Large intestine (tissue), 12 donors: ENCODE measurements at places on chromosomes 7 and 10. TPM values are rescaled to one million over a fixed set of nuclear protein-coding genes. Genes with fewer than 3 reads are reported as not detected.

DNA sequence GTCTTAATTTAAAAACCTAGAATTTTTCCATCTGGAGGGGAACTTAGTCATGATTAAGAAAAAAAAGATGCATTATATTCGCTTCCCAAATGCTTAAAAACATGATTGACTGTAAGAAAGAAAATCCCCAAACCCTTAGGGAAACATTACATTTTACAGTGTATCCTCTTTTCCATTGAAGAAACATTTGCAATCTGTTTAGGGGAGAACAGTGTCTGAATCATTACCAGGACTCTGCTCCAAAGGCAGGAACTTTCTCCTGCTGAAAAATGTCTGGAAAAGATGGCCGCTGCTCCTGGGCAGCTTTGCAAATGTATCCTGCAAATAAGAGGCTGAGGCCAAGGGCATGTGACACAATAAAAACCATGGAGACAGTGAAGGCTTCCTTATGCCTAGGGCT lies 173.7 kb downstream of the BUB3 start:
- no peak for DNase-seq

- no peak for DNase-seq
These were observed 149.3 kb downstream of the NXPH1 start for GRCh38 chr7:8582728-8583127.

The SLC18A3 gene
- polyA plus RNA-seq: 3.5 TPM

The PAX4 gene
- 2.8 TPM for polyA plus RNA-seq

GRCh38 chr10:32333849-32334248 lies 13.1 kb downstream of the EPC1 start:
- DNase-seq: no peak

DNA sequence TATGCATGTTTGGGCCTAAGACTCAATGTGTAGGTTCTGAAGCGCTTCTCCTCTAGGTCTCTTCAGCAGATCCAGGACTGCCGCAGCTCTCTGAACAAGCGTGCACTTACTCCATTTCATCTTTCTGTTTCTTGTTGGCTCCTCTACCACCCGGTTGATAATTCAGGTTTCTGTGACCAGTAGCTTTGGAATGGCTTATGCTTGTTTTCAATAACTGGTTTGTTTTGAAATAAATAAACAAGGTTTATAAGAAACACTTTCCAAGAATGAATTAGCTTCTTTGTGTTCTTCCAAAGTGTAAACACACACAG lies 1.5 kb downstream of the MDFIC start:
- DNase-seq: no peak

The SCIN gene
- 4.3 TPM for polyA plus RNA-seq

The GPR85 gene
- polyA plus RNA-seq: 3.1 TPM

The IFRD1 gene
- 51.0 TPM for polyA plus RNA-seq

DNA sequence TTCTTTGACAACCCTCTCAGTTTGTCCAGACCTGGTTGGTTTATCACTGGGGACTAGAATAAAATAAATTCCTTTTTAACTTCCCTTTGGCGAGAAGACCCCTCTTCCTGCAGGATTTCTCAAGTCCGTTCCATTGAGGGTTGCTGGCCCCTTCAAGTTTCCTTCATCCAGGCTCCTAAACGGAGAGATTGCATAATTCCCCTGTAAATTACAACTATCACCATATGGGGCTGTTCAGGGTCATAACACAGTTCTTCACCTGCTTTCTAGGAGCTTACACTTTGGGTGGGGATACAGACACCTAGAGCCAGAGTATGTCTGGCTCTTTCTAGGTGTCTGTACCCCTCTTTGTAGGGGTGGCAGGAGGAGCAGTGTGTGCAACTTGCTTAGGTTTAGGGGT lies 3.3 kb upstream of the COPS6 start:
- DNase-seq: no peak
